ENCODE measurements at places on chromosomes 2 and 18.

DNA sequence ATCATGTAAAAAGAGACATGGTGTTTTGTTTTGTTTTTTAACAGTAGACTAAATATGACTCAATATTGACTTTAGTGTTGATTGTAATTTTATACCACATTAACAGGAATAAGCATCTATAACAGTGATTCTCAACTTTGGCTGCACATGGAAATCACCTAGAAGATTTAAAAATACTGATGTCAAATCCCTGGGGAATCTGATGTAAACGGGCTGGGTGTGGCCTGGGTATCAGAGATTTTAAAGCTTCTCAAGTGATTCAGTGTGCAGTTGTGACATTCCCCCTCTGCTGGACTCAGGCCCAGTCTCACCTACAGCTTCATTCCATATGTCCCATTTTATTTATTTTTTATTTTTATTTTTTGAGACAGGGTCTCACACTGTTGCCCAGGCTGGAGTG lies 82.8 kb upstream of the ATP8B1 start:
- DNase-seq = no peak

GRCh38 chr2:64770781-64771334 lies 117.1 kb upstream of the SERTAD2 start:
- peak; percentile 71 for DNase-seq

GRCh38 chr2:54629914-54630857 lies 93.3 kb upstream of the EML6 start:
- peak; percentile 52 for DNase-seq

- DNase-seq = no peak
These were observed 282.9 kb downstream of the DYSF start for GRCh38 chr2:71736091-71736861.

DNA sequence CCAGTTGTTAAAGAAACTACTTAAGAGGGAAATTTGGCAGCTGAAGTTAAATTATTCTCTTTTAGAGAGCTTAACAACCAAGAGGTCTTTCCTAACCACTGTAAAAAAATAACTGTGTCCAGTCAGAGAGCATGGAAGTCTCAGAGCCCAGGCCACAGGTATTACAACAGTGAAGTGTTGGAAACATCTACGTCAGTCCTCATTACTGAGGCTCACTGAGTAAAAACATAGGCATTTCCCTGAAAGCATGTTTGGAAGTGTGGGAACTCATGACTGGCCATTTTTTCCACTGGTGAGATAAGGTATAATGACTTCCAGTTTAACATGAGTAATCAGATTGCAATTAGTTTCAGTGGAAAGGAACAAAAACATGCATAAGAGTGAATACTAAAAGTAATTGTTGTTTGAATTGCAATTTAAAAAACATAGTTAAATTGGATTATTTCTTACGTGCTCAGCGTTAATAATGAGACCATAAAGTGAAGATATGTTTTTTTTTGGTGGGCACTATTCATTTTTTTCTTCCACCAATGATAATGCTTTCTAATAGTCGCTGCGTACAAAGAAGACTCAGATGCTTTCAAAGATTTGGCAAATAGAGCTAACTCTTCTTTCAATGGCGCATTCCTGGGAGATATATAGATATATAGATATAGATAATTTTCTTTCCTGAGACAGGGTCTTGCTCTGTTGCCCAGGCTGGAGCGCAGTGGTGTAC lies 60.8 kb downstream of the EFEMP1 start:
- DNase-seq = peak; percentile 76

DNA sequence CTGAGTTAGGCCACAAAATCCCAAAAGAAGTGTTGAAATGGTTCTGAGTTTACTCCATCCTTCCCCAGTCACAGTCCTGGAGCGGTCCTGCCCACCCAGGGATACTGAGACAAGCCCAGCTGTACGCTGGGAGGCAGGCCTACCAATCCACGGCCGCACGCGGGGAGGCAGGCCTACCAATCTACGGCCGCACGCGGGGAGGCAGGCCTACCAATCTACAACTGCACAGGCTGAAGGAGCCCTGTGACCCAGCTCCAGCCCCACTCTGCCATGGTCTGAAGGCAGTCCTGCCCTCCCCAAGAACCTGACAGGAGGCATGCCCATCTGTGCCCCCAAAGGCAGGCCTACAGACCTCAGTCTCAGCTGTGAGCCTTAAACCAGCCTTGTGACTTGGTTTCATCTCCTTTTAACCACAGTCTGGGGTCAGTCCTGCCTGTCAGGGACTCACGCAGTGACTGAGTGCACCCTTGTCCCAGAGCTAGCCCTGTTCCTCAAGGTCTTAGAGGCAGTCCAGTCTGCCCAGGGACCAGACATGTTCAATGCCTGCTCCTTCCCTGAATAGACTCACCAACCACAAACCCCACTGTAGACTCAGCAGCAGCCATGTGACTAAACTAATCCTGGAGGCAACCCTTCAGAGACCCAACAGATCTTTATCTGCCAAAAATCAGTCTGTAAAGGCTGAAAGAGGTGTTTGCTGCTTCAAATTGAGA lies 36.8 kb downstream of the GPC1 start:
- no peak for DNase-seq

DNA sequence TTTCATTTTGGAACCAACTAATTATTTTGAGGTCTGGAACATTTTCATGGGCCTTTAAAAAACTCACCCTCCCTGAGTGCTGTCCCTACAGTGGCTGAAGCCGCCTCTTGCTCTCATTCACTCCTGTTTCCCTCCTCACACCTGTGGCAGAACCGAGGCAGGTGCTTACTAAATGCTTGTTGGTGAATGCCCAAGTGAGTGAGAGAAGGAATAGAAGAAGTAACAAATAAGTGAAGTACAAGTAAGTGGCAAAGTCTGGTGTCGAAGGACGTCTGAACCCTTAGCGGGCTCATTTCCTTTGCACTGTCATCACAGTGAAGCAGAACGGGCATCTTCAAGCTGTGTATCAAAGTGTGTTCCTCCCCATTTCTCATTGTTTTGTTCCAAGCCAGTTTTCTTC lies 135.2 kb downstream of the RHBDD1 start:
- no peak for DNase-seq

DNA sequence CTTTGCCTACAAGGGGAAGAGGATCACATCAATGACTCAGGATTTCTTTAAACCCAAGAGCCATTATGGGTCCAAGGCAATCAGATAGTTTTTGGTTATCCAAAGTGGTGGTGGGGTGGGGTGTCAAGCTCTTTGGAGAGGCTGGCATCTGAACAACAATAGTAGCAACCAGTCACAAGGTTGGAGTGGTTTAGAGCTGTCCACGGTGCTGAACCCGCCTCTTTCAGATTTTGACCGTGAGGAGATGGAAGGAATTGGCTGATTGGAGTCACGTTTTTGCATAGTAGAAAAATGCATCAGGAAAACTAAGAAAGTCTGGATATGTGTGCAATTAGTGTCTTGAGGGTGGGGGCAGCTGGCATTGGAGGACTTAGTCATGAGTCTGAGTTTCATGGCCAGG lies 159.9 kb downstream of the LOXHD1 start:
- peak; percentile 16 for DNase-seq

- no peak for DNase-seq
These were observed 70.6 kb upstream of the KLF7 start for GRCh38 chr2:207236156-207236935.

GRCh38 chr2:155840661-155841060 lies 491.9 kb downstream of the NR4A2 start:
- no peak for DNase-seq

- DNase-seq = no peak
These were observed 138.6 kb upstream of the GLI2 start for GRCh38 chr2:120596990-120597594.

GRCh38 chr2:181778621-181779201 lies 98.4 kb upstream of the NEUROD1 start:
- peak; percentile 26 for DNase-seq

DNA sequence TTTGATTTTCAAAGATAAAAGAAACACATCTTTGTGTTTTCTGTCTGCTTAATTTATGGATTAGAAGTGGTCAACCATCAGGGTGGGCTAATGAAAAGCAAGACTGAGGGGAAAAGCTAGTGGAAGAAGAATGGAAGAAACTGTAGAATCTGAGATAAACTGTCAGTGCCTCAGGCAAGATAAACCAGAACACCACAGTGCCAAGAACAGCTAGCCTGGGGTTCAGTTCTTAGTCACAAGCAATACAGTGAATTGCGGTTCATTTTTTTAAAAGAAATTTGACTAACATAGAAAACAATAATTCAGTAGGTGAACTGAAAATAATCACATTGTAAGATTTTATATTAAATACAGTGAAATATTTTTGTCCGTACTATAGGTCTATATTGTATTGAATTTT lies 22.0 kb upstream of the LNPK start:
- no peak for DNase-seq

GRCh38 chr18:33231474-33232317 lies 208.8 kb downstream of the CCDC178 start:
- DNase-seq = peak; percentile 34

DNA sequence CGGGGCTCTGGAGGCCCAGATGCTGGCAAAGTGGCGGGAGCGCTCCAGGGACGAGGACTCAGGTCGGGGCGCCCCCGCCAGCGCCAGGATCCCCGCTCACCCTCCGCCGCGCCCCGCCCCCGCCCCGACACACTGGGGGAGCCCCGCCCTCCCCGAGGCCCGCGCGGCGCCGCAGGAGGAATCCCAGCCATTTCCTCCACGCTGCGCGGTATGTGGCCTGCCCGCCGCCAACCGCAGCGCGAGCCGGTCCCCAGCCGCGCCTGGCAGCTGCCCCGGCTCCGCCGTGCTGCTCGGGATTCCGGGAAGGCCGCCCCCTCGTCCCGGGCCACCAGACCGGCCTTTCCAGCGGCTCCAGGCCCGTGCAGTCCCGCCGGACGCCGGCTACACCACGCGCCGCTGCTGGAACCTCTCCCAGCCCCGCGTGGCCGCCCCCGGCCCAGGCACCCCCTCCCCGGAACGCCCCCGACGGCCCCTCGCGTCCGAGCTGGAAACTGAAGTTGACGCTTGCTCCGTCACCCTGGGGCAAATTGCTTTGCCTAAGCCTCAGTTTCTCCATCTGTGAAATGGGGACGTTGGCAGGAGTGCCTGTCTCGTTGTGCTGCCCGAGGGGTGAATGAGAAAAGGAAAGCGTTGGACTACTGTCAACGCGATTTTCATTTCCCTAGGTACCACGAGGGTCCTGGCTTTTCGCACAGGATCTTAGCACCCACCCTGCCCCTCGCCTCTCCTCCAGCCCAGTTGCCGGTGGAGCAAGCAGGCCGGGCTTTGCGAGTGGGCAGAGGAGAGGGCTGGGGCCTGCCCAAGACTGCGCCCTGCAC lies 53.6 kb downstream of the PKDCC start:
- DNase-seq = no peak

- peak; percentile 73 for DNase-seq
These were observed 6.5 kb downstream of the GKN1 start for GRCh38 chr2:68980956-68981355.

DNA sequence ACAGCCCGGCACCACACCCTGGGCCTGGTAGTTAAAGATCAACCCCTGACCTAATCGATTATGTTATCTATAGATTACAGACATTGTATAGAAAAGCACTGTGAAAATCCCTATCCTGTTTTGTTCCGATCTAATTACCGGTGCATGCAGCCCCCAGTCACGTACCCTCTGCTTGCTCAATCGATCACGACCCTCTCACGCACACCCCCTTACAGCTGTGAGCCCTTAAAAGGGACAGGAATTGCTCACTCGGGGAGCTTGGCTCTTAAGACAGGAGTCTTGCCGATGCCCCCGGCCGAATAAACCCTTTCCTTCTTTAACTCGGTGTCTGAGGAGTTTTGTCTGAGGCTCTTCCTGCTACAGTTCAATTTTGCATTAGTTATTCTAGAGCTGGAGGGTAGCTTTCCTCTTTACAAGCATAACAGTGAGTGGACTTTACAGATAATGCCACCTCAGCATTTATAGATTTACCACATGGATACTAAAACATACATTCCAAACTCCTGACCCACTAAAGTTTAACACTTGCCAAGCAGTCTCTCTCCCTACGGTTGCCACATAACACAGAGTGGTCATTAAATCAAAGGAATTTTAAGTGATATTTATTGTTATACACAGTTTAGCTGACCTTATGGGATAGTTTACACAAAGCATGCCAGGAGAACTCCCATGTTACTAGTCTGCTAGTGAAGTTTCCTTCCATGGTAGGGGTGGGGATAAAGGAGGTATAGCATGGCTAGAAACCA lies 101.0 kb downstream of the EVA1A start:
- DNase-seq = peak; percentile 30

- DNase-seq = no peak
These were observed 58.2 kb upstream of the ZEB2 start for GRCh38 chr2:144578099-144578498.

DNA sequence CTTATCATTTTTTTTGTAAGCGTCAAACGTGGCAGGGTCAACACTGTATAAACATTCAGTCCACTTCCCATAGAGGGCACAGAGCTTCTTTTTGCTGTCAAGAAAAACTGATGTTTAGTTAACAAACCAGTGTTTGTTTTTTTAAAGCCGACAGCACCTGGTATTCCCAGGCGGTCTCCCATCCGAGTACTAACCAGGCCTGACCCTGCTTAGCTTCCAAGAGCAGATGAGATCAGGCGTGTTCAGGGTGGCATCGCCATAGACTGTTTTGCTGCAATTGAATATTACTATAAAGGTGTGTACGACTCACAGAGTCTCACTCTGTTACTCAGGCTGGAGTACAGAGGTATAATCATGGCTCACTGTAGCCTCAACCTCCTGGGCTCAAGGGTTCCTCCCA lies 31.5 kb downstream of the CABYR start:
- DNase-seq = no peak

GRCh38 chr18:54019641-54020040 lies 204.8 kb downstream of the MBD2 start:
- no peak for DNase-seq

DNA sequence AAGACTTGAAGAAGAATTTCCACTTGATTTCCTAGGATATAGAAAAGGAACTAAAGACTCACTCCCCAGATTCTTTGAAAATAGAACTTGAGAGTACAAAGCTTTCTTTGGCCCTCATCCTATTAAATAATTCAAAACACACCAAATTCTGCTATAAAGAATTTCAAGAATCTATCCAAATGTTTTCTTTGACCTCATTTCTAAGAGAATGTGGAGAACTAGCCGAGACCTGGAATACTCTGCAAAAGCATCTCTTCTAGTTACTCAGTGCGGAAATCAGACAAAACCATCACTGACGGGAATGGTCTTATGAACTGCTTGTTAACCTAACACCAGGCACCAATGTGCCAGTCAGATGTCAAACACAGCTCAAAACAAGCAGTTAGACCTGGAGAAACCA lies 44.2 kb upstream of the ARL5A start:
- no peak for DNase-seq

DNA sequence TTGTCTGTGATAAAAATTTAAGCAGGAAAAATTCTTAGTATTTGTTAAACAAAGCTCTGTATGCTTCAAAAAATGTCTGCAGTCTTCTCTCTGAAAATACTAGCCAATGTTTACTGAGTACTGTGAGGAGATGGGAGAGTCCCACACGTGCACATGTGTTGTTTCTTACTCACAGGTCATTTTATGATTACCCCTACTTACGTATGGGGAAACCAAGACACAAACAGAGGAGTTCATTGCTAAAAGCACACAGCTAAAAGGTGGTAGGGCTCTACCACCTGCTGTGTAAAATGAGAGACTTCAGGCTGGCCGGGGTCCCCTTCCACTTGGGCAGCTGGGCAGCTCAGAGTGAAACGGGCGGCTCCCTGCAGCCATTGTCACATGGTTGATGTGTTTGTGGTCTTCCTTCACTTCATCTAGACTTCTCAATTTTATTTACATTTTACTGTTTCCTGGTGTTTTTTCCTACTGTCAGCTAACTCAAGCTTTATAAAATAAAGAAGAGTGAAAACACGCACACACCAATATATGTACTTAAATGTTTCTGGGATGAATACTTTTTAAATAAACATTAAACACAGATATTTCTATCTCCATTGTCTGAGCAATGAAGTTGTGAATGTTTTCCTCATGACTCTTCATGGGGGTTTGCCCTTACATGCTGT lies 71.2 kb downstream of the MBP start:
- no peak for DNase-seq

GRCh38 chr2:127277028-127277427 lies 16.9 kb downstream of the ERCC3 start:
- no peak for DNase-seq
